ENCODE measurements at places on chromosomes 3 and 15.

DNA sequence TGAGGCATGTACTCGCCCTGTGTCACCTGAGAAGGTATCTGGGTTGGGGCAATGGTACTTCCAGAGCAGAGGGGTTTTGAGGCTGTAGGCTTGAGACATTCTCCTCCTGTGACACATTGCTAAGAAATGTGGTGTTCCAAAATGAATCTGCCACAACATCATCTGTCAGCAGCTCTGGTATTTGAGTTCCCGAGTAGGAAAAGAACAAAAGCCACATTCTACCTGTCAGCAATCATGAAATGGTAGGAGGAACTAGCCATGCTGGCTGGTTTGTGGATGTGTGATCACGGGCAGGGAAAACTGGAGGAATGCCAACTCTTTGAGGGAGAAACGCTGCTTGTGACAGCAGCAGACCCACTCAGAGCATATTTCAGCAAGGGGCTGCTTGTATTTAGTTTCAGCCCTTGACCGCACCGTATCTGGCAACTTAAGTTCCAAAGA is 579.4 kb upstream of the TBL1XR1 start:
- DNase-seq: no peak

DNA sequence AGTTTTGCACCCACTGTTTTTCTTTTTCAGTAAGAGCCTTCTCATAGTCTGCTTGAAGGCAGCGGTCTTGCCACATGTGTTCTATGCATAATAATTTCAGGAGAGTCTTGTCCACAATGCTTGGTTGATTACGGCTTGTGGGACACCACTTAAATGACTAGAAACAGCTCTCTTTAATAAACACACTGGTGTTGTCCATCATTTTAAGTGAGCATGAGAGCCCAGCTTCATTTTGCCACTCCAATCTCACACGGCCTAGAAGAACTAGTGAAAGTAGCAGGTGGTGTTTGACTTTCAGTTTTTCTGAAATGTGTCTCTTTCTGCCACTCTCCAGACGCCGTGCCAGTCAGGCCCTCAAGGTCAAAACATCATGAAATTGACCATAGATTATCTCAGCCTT is 292.1 kb downstream of the LPP start:
- no peak for DNase-seq

- DNase-seq: no peak
These were observed 73.1 kb upstream of the BHLHE40 start for GRCh38 chr3:4906107-4906621.

- no peak for DNase-seq
These were observed 7.9 kb upstream of the ANO10 start for GRCh38 chr3:43629741-43630140.

- no peak for DNase-seq
These were observed 28.7 kb upstream of the FAM98B start for GRCh38 chr15:38425269-38425668.

Data from activated effector memory CD4-positive, alpha-beta T cell treated with Interleukin-2 at 50 U/mL for 16 hours (primary cell).